ENCODE measurements at places on chromosomes 5 and 9.

DNA sequence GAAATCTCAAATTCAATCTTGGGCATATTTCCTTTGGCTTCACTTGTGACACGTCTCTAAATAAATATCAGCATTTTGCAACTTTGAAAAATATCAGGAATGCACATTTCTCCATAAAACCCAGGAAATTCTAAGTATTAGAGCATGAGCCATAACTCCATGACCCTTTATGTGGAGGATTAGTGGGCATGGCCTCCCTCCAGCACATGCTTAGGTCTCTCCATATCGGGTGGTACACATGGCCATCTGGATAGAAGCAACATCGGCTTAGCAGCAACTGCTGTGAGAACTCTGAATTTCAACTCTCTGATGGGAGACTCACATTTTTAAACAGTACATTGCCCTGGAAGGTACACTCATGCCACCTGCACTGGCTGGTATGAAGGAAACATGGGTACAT lies 73.7 kb upstream of the EGFLAM start:
- DNase-seq, result no peak

DNA sequence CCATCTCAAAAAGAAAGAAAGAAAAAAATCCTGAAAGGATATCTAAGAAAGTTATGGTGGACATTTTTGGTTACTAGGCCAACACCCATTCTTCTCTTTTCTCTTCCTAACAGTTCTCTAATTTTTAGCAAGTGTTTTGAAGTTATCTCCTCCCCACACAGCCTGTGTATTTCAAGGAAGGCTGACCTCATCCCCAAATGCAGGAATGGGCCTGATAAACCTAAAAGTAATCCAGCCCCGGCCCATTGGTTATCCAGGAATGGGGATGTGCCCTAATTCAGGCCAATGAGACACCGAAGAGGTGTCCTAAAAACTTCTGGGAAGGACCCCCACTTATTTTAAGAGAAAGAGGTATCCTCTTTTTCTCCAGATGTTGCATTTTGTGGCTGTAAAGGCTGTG lies 46.6 kb downstream of the F2R start:
- no peak for DNase-seq

GRCh38 chr5:607541-608428 lies 4.4 kb upstream of the CEP72 start:
- DNase-seq, result no peak

- DNase-seq, result no peak
These were observed 58.6 kb upstream of the GARNL3 start for GRCh38 chr9:127205952-127206351.

- DNase-seq, result no peak
These were observed 198.9 kb upstream of the WWC1 start for GRCh38 chr5:168092209-168093185.

DNA sequence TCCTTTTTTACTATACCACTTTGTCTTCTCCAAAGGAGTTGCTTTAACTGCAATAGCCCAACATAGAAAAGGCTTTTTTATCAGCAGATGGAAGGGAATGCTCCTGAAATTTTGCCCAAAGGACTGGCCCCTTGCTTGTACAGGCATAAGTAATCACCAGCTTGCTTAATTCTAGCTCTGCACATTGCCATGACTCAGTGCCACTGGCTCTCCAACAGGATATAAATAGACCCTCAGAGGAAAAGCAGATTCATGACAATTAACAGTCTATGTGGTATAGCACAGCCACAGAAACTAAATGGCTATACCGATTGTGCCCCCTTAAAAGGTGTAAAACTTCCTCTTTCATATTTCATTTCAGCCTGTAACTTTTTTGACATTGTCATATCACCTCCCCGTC lies 227.0 kb downstream of the ZNF608 start:
- DNase-seq, result no peak

DNA sequence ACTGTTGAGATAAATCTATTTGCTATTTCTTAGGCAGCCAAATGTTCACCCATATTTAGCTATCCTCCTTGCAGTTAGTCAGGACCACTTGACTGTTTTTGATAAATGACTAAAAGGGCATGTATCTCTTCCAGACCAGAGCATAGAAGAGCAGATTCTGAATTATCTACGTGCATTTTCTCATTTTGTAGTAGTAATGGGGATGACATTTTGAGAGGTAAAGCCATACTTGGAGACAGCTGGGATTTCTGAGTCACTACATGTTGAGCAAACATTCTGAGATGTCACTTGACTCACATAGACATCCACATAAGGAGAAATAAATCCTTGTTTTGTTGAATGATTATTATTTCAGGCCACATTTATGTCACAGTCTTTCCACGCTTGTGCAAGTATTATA lies 297.6 kb downstream of the CDH10 start:
- DNase-seq, result no peak

GRCh38 chr9:123996731-123997421 lies 14.7 kb upstream of the LHX2 start:
- DNase-seq, result no peak

DNA sequence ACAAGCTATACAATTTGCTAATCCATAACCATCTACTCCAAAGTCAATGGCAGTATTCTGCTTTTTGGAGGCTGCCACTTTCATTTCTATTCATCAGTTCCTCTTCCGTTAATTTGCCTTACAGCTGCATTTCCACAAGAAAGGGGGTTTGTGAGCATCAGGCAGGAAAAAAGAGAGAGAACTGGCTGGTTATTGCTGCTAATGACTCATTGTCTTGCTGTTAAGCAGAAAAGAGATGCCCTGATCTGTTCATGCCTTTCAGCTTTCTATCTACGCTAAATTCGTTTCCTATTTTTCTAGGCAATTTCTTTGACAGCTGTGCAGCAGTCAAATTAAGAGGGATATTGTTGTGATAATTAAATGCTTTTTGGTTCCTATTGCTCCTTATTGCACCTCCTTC lies 65.9 kb upstream of the GNAQ start:
- no peak for DNase-seq

DNA sequence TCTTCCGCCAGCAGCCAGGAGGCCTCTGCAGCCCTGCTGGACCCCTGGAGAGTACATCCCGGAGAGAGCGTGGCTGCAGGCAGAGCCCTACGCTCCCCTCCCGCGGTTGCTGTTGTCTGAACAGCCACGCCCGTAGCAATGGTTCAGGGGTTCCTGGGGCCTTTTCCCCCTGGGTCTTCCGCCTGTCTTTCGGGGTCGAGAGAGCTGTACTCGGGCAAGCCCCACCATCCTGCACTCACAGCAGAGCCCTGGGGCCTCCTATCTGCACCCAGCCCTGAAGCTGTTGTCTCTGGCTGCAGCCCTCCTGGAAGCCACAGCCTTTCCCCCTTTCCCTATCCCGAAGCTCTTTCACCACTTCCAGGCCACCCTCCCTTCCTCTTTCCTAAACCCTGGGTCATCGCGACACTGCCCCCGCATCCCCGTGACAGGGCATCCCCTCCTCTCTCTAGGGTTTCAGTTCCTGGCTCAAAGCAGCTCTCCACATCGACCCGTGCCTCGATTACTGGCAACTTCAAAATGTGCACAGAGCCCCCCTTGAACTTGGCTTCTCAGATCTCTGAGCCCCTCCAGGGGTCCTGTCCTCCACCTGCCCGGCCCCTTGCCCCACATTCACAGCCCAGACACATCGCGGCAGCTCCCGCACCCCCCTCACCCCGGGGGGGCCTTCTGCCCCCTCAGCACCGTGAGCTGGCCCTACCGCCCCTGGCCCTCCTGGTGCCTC lies 43.9 kb upstream of the CEP72 start:
- DNase-seq, result no peak

GRCh38 chr9:20199111-20199510 lies 410.3 kb upstream of the SLC24A2 start:
- DNase-seq, result no peak

- no peak for DNase-seq
These were observed 11.3 kb downstream of the TMEM250 start for GRCh38 chr9:136107155-136107952.

DNA sequence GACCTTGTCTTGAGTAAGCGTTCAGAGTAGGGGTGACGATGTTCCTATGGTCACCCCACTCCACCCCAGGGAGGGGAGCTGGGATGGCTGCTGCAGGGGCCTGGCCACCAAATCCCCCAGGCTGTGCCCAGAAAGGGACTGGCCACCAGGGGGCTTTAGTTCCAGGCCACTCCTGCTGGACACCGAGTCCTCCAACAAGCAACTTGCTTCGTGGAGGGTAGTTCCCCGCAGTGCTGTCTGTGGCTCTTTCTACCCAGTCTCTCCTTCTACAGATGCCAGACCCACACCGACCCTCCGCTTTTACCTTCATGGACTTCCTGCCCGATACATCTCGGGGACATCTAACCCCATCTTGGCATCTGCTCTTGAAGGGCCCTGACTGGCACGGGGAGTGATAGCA lies 35.7 kb upstream of the GABRP start:
- no peak for DNase-seq

- no peak for DNase-seq
These were observed 165.8 kb upstream of the NR3C1 start for GRCh38 chr5:143569213-143569701.

DNA sequence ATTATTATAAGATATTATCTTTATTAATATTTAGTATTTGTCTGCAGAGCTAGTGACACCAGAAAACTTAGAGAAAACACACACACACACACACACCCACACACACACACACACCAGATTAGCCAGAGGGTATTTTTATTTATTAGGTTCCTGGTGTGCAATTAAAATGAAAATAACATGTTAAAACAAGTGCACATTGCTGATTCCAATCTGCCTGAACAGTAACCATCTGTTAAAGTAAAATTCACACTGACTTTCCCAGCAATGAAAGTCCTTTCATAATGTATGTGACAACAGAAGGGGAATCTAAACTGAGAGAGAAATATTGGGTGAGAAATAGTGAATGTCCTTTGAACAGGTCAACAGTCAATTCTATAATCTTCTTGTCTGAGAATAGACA lies 2323.5 kb upstream of the ACO1 start:
- no peak for DNase-seq

GRCh38 chr9:20395651-20396050 lies 226.6 kb downstream of the MLLT3 start:
- DNase-seq, result no peak

Data from activated B cell treated with CpG ODN at 0.5 μM for 24 hours (primary cell).